ENCODE measurements at places on chromosomes 4 and X.

DNA sequence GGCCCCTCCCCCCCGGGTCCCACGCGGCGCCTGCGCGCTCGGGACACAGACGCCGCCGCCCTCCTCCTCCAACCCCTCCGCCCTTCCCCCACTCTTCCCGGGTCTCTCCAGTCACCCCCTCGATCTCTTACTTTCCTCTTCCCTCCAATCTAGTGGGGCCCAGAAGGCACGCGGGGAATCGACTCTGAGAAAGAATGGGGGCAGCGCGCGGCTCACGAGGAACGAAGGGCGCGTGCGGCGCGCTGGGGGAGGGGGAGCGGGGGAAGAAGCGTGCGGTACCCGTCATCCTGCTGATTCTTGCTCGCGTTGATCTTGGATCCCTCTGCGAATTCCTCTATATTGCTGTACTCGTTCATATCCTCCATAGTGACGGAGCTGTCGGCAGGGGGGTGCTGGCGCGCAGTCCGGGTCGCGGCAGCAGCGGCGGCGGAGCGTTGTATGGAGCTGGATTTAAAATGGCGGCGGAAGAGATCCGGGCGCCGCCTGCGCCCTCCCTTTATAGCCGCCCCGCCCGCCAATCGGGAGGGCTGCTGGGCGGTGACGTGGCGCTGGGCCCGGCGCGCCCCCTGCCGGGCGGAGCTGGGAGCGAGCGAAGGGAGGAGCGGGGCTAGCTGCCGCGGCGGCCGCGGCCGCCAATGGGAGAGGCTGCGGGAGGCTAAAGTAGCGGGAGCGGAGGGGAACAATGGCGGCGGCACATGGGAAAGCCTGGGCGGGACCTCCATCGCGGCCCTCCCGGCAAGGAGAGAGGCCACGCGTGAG lies 1.1 kb downstream of the HNRNPDL start:
- peak; percentile 94 for DNase-seq

- no peak for DNase-seq
These were observed 56.8 kb downstream of the SMIM20 start for GRCh38 chr4:25970691-25971432.

DNA sequence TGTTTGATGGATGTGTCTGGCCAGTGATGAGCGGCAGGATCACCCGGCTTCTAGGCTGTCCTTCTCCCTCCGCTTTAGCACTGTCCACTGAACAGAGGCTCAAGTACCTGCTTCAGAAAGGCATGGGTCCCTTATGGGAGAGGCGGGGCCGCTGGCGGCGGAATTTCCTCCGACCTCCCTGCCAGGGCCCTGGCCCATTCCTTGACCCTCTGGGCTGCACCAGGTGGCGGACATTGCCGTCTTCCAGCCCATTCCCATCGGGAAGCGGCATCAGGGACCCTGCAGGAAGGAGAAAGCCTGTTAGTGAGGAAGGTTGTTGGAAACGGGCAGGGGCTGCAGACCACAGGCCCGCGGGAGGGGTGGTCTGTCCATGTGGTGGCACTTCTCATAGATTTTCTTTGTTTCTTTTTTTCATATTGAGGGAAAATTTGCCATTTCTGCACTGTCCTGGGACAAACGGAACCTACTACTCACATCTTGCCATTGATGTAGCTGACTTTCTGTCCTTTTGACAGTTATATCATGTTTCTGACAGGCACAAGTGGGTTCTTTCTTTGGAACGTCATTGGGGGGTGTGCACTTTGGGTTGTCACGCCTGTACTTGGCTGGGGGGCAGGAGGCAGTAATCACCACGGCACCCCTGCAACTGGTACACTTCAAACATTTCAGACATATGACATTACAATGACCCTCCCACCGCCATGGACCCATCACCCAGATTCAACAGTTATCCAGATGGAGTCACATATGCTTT lies 6.1 kb downstream of the APLN start:
- DNase-seq, result no peak

DNA sequence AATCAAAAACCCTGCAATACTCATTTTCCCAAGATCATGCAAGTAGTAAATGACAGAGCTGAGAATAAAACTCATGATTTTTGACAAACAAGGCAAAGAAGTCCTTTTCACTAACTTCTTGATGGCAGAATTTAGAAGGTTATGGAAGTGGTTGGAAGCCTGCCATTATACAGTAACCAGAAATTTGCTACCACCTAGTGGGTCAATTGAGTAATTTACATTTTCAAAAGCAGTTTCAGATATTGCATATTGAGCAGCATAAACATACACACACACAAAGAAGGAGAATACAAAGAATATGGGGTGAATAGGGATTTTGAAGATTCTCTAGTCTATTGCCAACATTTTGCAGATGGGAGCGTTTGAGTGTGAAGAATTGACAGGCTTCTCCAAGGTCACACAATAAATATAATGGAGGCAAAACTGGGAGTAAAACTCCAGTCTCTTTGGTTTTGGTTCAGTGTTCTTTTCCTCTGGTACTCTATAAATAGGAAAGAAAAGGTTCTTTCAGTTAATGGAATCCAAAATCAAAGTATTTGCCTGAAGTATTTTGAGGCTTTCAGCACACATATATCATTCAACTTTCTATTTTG lies 70.2 kb downstream of the GC start:
- DNase-seq, result no peak

DNA sequence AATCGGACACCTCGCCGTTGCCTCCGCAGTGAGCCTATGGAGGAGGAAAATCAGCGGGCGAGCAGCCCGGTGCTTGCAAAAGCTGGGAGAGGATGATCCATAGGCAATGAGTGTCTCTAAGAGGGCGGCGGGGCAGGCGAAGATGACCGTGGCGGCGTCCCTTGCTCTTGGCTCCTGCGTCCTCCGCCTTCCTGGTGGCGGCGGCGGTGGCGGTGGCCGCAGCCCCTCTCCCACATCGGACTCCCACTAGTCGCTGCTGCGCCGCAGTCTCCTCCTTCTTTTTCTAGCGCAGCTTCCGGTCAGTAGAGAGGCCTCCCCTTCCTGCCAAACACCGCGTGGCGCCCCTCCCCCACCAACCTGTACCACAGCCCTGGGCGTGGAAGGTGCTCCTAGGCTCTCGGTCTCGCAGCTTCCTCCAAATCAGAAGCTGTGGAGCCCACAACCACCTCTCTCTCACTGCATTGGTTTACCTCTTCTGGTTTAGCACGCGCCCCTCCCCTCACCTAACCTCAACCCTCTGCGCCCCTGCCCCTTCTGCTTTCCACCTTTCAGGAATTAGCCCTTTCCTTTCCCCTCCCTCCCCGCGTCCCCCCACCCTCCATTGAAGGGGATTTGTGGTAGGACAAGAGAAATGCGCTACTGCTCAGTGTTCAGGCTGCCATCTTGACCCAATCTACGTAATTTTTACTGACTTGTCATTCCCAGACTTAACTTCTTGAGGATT lies at the start of gene SPIN3:
Gene SPIN3, minus strand, starts transcription at position 271 of the 724 bp plus-strand sequence. CDS start 594 bp downstream, outside the sequence.
- peak; percentile 67 for DNase-seq

- DNase-seq, result no peak
These were observed 28.7 kb upstream of the JAKMIP1 start for GRCh38 chr4:6229095-6229494.

DNA sequence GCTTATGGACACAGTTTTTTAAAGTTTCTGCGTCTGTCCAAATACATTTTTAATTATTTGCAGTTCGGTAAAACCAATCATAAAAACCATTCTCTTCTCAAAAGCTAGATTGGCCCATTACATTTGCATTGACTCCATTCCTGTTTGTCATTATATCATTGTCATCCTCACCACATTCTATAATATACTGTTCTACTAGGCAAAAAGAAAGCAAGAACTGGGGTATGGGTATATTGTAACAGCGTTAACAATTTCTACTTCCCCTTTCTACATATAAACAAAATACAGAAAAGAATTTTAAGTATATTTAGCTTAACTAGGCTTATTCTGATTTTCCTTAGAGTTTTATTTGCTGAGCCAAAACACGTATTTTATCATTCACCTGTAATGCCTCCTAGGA lies 91.8 kb downstream of the RAP1GDS1 start:
- DNase-seq, result no peak

- no peak for DNase-seq
These were observed 17.9 kb upstream of the OGT start for GRCh38 chrX:71515038-71515396.

DNA sequence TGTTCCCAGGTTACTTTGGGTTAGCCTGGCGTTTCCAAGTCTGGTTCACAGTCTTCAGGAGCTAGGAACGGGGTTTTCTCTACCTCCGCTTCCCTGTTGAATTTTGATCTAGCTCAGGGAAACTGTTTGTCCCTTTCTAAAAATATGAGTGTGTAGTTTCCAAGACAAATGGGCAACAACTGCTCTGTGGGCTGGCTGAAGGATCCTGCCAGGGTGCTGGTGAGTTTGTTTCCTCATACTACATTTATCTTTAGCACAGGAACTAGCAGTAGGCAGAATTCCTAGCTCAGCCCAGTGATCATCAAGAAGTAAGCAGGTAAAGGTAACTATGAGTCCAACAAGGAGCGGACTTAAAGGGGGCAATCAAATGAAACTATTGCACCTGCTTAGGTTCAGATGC lies 13.3 kb upstream of the FAM47E start:
- DNase-seq, result no peak

GRCh38 chr4:3263053-3263875 lies 14.3 kb downstream of the MSANTD1 start:
- no peak for DNase-seq

GRCh38 chr4:186887291-186887700 lies 163.6 kb upstream of the FAT1 start:
- DNase-seq, result no peak

- DNase-seq, result no peak
These were observed 114.0 kb upstream of the INPP4B start for GRCh38 chr4:142960126-142960525.

DNA sequence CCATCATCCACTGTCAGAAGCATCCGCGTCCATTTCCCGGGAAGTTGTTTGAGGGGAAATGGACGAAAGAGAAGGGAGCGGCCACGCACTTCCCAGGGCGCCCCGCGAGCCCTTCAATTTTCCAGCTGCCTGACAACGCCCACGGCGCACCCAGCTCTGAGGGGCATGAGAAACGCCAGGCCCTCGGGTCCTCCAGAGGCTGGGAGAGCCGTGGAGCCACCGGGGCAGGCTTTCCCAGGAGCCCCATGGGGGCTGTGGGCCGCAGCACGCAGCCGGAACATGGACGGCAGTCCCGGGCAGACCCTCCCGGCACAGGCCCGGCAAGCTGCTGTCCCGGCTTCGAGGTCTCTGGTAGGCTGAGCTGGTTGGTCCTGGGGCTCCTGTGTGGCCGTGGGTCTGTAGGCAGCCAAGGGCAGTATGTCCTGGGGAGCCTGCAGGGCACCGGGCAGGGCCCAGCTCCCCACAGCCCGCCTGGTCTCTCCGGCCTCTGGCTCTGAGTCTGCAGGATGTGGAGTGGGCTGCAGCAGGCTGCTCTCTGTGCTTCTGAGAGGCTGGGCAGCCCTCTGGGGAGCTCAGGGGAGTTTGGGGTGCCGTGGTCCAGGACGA lies 115.2 kb downstream of the FAM53A start:
- no peak for DNase-seq

DNA sequence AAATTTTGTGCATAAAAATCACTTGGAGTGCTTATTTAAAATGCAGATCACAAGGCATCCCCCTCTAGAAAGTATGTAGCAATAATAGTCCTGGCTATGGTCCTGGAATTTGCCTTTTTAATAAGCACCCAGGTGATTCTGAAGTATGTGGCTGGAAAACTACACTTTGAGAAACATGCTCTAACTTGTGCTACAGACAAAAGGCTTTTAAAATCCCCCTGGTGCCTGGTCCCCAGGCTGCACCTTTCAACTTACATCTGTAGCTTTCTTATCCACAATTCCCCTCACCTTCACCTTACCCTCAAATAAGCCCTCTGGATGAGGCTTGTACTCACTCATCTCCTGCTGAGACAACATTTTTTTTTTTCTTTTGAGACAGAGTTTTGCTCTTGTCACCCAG lies 21.1 kb downstream of the ART3 start:
- DNase-seq, result no peak

GRCh38 chrX:154327038-154327820 lies 31.6 kb downstream of the TKTL1 start:
- DNase-seq, result no peak

GRCh38 chr4:189815404-189816192 lies 125.1 kb upstream of the FRG1 start:
- DNase-seq, result no peak

DNA sequence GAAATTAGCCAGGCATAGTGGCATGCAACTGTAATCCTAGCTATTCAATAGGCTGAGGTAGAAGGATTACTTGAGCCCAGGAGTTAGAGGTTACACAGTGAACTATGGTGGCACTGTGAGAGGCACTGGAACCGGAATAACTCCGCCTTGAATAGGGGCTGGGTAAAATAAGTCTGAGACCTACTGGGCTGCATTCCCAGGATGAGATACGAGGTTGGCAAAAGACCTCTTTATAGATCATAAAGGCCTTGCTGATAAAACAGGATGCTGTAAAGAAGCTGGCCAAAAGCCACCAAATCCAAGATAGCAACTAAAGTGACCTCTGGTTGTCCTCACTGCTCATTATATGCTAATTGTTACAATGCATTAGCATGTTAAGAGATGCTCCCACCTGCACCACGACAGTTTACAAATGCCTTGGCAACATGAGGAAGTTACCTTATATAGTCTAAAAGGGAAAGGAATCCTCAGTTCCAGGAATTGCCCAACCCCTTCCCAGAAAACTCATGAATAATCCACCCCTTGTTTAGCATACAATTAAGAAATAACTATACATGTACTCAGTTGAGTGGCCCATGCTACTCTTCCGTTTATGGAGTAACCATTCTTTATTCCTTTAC lies 88.6 kb downstream of the CENPC start:
- DNase-seq, result no peak

- DNase-seq, result no peak
These were observed 5.8 kb upstream of the CDKN2AIP start for GRCh38 chr4:183438458-183439113.

DNA sequence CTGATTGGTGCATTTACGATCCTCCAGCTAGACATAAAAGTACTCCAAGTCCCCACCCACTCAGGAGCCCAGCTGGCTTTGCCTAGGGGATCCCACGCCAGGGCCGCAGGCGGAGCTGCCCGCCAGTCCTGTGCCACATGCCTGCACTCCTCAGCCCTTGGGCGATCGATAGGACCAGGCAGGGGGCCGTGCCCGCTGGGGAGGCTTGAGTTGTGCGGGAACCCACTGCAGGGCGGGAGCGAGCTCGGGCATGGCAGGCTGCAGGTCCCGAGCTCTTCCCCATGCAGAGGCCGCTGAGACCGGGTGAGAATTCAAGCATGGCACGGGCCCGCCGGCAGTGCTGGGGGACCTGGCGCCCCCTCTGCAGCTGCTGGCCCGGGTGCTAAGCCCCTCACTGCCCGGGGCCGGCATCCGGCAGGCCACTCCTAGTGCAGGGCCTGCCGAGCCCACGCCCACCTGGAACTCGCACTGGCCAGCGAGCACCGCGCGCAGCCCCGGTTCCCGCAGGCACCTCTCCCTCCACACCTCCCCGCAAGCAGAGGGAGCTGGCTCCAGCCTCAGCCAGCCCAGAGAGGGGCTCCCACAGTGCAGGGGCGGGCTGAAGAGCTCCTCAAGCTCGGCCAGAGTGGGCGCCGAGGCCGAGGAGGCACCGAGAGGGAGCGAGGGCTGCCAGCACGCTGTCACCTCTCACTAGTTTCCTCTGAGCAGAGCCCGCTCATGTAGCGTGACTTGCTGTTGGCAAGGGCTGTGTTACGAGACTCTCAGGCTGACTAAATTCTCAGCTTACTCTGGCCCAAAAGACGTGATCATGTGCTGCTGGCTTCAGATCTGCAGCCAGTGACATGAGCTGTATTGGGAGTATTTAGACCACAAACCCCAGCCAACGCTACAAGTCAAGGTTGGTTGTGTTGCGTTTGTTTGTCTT lies 87.5 kb downstream of the TRAPPC11 start:
- no peak for DNase-seq

GRCh38 chr4:48778431-48779094 lies 1.5 kb downstream of the FRYL start:
- DNase-seq, result no peak
